ENCODE measurements at places on chromosomes 12 and 14.

DNA sequence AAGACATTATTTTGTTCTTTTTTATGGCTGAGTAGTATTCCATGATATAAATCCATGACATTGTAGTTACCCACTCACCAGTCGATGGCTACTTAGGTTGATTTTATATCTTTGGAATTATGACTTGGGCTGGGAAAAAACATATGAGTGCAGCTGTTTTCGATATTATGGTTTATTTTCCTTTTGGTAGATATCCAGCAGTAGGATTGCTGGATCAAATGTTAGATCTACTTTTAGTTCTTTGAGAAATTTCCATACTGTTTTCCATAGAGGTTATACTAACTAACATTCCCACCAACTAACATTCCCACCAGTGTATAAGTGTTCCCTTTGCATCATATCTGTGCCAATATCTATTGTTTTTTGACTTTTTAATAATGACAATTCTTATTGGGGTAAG is 29.9 kb upstream of the PTPRR start:
- no peak for DNase-seq

- no peak for DNase-seq
Measured at GRCh38 chr14:89641495-89642175, 224.6 kb upstream of the FOXN3 start.

- no peak for DNase-seq
Measured at GRCh38 chr14:76343386-76343785, 32.6 kb upstream of the ESRRB start.

GRCh38 chr14:31106768-31107167 is 80.6 kb upstream of the STRN3 start:
- DNase-seq: no peak

DNA sequence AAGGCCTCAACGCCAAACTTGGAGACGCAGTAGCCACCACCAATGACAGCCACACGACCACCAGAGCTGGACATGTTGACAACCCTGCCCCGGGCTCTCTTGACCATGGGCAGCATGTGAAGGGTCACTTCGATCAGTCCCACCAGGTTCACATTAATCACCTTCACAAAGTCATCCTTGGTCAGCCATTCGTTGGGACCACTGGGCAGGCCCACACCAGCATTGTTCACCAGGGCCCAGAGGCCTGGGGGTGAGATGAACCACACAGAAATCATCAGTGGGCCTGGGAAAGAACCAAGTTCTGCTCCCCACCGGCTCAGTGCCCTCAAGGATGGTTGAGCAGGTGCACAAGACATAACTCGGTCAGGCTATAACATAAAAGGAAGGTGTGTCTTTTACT is 4.0 kb downstream of the SDR9C7 start:
- no peak for DNase-seq

DNA sequence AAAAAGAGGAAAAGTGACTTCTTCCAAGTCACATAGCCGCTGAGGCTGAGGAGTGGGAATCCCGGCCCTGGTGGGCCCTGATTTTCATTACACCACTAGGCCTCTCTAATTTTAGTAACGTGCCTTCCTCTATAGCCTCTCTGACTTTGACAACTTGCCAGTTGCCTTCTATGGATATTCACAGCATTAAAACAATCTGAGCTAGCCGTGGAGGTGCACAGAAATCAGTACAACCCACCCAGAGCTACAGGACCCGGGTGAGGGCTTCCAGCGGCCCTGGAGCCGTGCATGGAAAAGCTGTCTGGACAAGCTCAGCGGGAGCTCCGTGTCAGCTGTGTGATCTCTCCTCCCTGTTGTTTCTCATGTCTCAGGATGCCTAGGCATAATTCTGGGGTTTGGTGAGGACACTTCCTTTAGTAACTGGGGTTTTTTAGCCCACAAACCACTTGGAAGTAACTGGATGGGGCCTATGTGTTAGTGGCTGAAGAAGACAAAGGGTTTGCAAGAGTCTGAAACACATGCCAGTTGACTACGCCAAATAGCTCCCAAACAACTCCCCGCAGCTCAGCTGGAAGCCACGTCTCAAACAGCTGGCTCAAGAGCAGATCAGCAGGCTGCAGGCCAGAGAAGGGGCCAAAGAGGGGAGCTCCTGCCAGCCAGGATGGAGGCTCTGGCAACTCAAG is 53.0 kb downstream of the SSH1 start:
- no peak for DNase-seq

- DNase-seq: no peak
Measured at GRCh38 chr12:39610436-39611025, 9.1 kb downstream of the ABCD2 start.

DNA sequence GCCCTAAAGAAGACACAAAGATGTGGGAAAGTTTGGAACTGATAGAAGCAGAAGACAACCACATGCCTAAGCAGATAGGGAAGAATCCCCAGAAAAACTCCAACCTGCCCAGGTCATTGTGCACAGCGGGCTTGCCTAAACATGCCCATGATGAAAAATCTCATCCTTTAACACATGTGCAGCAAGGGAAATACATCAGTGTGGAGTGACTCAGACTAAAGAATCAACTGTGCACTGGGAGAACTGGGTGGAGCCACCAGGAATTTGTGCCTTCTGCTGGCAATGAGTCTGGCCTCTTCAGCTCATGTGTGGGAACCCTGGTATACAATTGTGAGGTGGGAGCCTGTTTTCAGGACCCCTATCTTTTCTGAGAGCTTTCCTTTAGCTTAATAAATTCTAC is 398.5 kb downstream of the FSCB start:
- DNase-seq: no peak

- DNase-seq: no peak
Measured at GRCh38 chr12:58316926-58317325, 375.6 kb downstream of the ATP23 start.

- DNase-seq: no peak
Measured at GRCh38 chr12:48934312-48934706, 9.0 kb upstream of the FKBP11 start.

- no peak for DNase-seq
Measured at GRCh38 chr12:131061041-131061806, 107.5 kb downstream of the ADGRD1 start.

GRCh38 chr14:91228112-91229004 is 16.1 kb downstream of the GPR68 start:
- DNase-seq: no peak

- DNase-seq: no peak
Measured at GRCh38 chr12:3885277-3886094, 12.3 kb upstream of the PARP11 start.

- no peak for DNase-seq
Measured at GRCh38 chr14:92122761-92123160, 992 bp downstream of the CPSF2 start.

DNA sequence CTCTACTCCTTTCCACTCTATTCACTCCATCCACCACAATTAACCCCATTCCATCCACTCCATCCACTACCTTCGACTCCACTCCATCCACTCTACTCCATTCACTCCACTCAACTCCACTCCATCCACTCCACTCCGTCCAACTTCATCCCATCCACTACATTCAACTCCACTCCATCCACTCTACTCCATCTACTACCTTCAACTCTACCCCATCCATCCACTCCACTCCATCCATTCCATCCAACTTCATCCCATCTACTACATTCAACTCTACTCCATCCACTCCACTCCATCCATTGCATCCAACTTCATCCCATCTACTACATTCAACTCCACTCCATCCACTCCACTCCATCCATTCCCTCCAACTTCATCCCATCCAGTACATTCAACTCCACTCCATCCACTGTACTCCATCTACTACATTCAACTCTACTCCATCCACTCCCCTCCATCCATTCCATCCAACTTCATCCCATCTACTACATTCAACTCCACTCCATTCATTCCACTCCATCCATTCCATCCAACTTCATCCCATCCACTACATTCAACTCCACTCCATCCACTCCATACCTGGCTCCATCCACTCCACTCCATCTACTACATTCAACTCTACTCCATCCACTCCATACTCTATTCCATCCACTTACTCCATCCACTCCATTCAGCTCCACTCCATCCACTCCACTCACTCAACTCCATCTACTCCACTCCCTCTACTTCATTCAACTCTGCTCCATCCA is 16.4 kb downstream of the HNF1A start:
- no peak for DNase-seq

DNA sequence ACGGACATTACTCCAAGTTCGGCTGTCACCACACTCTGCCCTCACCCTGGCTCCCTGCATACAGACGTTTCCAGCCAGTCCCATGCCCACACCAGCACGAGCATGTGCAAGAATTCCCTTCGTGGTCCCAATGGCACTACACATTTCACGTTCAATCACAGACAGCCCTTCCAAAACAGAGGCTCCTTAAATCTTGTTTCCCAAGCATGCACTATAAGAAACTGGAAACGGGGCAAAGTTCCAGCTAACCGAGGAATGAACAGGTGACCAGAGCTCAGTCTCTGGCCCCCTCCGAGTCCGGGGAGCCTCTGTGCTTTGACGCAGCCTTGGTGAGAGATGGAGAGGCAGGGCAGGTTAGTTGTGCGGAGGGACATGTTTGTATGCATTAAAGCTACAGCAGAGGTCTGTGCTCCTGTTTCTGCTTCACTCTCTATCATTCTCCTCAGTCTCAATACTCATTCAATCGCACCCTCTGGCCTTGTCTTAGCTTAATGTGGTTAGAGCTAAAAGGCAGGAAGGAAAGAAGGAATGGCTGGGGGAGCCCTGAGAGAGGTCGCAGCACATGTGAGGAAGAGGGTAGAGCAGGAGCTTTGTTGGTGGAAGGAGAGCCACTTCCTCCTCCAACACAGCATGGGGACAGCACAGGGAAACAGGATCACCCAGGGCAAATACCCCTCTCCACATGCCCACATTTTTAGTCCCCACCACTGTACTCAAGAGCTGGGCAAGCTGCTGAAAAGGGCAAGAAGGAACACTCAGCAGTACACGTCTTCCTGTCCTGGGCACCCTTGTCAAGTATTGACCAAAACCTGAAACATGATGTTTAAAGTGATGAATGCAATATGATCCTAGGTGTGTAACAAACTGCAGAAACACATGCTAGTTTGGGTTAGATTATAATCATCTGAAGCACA is 12.2 kb upstream of the SELPLG start:
- no peak for DNase-seq

Measured in NCI-H2081 treated with DMSO at 0.1 percent for 48 hours (cell line).